ENCODE measurements at places on chromosomes 3 and 15.

GRCh38 chr15:63950911-63951481, 95.3 kb downstream of the DAPK2 start:
- DNase-seq: no peak

- peak; percentile 53 for DNase-seq
Observed at GRCh38 chr15:74783072-74783807, 1.4 kb downstream of the CSK start.

GRCh38 chr3:4314688-4315087, 11.5 kb downstream of the SETMAR start:
- DNase-seq: no peak

DNA sequence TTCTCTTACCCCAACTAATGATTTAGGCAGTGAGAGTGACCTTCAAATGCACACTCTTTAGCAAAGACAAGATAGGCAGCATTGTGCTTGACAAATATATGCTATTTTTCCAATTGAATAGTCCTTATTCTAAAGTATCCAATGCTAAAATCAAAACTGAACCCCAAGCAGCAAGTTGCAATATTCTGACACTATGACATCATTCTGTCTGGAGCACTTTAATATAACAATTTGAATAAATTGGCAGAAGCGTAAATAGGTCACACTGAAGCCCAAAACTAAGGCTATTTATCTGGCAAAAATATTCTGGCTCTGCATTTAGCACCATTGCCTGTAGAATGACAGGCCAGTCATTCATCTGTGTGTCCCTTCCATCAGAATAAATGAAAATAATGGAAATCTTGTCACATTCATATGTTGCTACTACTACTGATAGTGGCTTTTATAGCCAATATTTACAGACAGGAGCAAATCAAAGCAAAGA, 2.9 kb downstream of the CBLB start:
- DNase-seq: no peak

- DNase-seq: no peak
Observed at GRCh38 chr15:64156652-64157331, 5.3 kb downstream of the SNX22 start.

DNA sequence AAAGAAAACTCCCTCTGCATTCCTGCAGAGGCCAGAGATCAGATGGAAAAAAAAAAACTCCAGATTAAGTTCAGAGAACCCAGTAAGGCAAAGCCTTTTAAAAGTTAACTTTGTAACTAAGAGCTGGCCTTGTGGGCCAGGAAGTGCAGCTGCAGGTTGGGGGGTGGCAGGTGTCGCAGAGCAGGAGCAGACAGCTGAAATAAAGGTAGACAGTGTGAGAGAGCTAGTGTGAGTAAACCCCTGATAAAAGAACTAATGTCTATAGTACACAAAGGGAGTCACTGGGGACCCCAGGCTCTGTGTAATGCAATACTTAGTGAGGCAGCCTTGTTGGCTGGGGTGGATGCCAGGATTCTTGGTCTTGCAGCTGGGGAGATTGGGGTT, 42.1 kb downstream of the PPCDC start:
- DNase-seq: peak; percentile 40

DNA sequence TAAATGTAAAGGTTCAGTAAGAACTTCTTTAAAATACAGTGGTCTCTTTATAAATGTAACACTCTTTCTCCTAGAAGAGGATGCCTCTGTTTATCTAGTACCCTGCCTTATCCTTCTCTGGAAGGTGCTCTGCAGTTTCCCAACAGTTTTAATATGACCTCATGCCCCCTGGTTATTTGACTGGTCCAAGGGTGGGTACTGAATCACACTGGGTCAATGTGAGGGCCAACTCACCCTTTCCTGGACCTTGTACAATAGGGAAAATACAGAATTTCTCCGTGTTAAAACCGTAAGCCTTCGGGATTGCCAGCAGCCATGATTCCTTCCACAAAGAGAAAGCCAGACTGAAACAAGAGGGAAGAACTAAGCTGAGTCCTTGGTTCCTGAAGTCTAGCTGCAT, 9.2 kb downstream of the DCBLD2 start:
- DNase-seq: no peak

- DNase-seq: peak; percentile 8
Observed at GRCh38 chr3:17631609-17632008, 110.8 kb downstream of the TBC1D5 start.

- DNase-seq: no peak
Observed at GRCh38 chr3:15523660-15524417, 2.3 kb upstream of the COLQ start.

GRCh38 chr15:67025719-67026609, 39.4 kb upstream of the SMAD3 start:
- DNase-seq: no peak

DNA sequence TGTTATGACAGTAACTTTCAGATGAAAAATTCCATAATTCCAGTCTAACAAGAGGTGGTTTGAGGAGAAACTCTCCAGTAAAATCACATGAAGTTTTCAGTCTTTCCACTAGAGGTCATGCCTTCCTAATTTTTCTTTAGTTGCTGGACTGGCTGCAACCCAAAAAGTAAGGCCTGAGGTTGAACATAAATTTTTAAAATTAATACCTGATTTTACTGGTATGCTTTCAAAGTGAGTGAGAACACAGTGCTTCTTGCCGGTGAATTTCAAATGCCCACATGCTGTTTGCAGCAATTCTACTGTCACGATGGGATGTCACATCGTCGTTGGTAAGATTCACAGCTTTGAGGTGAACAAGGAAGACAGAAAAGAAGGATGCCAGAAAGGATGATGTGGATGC, 89.0 kb upstream of the FGF12 start:
- peak; percentile 77 for DNase-seq

DNA sequence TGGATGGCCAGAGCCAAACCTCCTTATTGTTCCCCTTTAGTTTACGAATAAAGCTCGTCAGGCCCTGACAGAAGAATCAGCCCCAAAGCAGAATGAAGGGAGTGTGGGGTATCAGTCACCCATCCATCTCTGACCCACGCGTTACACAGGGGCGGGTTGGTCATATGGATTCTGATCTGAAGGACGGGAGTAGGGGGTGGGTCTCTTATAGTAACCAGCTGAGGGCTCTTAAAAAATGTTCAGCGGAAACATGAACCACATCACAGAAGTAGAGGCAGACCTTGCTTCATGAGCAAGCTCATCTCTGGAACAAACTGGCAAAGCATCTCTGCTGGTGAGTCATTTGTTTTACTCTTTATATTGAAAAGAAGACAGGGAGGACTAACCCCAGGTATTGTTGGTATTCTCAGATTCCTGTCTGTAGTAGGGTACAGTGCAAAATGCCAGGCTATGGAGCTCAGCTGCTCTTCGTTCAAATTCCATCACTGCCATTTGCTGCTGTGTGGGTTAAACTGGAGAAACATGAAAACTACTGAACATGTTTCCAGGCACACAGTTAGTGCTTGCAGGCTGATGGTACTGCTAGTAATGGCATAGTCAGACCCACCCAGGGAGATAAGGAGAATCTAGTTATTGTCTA, at the start of gene CXCR6:
CXCR6 (plus strand) TSS at position 258 of the 640 bp plus-strand sequence. CDS start 3,018 bp downstream, outside the sequence.
- DNase-seq: no peak

- no peak for DNase-seq
Observed at GRCh38 chr15:86295511-86295910, 215.8 kb downstream of the AGBL1 start.

DNA sequence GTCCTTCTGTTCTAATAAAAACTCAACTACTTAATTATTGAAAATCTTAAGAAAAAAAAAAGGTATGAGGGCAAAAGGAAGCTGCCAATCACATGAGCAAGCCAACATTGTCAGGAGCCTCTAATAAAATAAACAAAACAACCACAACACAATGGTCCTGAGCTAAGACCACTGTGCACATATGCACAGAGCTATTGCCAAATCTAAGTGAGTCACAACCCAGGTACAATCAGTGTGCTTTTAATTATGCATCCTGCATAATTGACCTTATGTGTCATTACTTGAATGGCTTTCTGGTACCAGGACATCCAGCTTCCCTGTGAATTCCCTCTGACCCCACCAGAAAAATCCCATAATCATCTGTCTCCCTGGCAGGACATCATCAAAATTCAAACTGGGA, 639.8 kb downstream of the MAGI1 start:
- DNase-seq: no peak

DNA sequence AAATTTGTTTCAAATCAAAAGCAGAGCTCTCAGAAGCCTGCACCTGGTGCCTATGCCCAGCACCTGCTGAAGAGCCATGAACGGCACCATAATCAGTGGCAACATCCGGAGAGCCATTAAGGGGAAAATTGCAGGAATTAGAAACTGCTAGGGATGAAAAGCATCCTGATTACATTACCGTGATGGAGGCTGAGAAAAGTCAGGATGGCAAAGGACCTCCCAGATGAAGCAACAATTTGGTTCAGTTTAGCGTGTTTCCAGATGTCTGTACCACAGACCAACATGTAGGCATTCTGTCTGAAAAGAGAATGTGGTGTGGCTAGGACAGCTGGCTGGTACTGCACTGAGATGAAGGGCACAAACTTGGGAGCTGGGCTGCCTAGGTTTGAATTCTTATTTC, 106.1 kb downstream of the EOMES start:
- DNase-seq: no peak

GRCh38 chr3:112056451-112056929, 22.0 kb downstream of the TMPRSS7 start:
- DNase-seq: no peak

All from NCI-H82 (cell line).